Glutamatergic neuron (in vitro differentiated cells): ENCODE measurements at places on chromosomes 11 and 22.

GRCh38 chr11:112453601-112454577, 193.2 kb upstream of the PLET1 start:
- H3K4me1 ChIP-seq, result no peaks in the 10 kb centered on the region
- DNase-seq, result peak; percentile 68
- peaks cover 5% of the 10 kb centered on the region for H3K36me3 ChIP-seq

DNA sequence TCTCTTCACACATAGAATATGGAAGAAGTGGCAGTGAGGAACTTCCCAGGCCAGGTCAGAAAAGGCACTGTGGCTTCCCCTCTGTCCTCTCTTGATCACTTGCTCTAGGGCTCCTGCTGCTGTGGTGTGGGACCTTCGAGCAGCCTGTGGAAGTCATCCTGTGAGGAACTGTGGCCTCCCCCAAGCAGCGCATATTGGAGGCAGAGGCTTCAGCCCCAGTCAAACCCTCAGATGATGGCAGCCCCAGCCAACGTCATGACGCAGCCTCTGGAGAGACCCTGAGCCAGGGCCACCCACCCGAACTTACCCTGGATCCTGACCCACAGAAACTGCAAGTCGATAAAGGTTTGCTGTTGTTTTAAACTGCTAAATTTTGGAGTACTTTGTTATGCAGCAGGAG, 444.9 kb downstream of the TBC1D22A start:
- no peak overlapping the region for H3K27ac ChIP-seq
- peaks cover 9% of the 10 kb centered on the region for H3K36me3 ChIP-seq
- peaks cover 16% of the 10 kb centered on the region for H3K27me3 ChIP-seq
- no peak overlapping the region for H3K4me3 ChIP-seq
- no peak for DNase-seq

GRCh38 chr11:72014761-72015320, 16.1 kb downstream of the IL18BP start:
- no peak overlapping the region for H3K4me3 ChIP-seq
- H3K27ac ChIP-seq, result no peak overlapping the region
- peaks cover 17% of the 10 kb centered on the region for H3K27me3 ChIP-seq
- H3K4me1 ChIP-seq, result peaks cover 3% of the 10 kb centered on the region

GRCh38 chr11:97237151-97237550, 847.3 kb downstream of the JRKL start:
- no peak for DNase-seq
- H3K27me3 ChIP-seq, result no peaks in the 10 kb centered on the region
- H3K4me3 ChIP-seq, result no peak overlapping the region
- no peaks in the 10 kb centered on the region for H3K4me1 ChIP-seq
- no peak overlapping the region for H3K27ac ChIP-seq

DNA sequence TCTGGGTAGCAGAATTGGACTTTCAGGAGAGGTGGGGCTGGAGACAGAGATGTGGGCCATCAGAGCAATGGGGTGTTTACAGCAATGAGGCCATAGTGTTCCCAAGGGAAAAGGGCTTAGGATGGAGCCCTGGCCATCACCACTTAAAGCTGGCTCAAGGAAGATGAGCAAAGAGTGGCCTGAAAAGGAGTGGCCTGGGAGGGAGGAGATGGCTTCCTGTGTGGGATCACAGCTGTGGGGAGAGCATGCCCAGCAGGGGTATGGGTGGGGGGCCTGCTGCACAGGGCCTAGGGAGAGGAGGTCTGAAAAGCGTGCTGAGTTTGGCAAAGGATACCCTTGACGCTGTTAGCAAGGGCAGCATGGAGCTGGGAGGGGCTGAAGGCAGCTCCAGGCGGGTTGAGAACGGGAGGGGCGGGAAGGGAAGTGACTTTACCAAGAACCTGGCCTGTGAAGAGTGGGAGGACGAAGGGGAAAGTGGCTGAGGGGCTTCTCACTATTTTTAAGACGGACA, 13.9 kb downstream of the LRRC32 start:
- peak; percentile 18 for DNase-seq
- no peak overlapping the region for H3K27ac ChIP-seq
- peaks cover 3% of the 10 kb centered on the region for H3K27me3 ChIP-seq
- H3K4me1 ChIP-seq, result no peaks in the 10 kb centered on the region
